CD4-positive, alpha-beta T cell treated with Interleukin-10 for 1 hour (primary cell): ENCODE measurements at places on chromosomes 13 and 19.

GRCh38 chr19:33868788-33869412 lies 72.2 kb downstream of the KCTD15 start:
- no peak for DNase-seq

GRCh38 chr19:9054765-9055164 lies 32.1 kb upstream of the OR1M1 start:
- no peak for DNase-seq

DNA sequence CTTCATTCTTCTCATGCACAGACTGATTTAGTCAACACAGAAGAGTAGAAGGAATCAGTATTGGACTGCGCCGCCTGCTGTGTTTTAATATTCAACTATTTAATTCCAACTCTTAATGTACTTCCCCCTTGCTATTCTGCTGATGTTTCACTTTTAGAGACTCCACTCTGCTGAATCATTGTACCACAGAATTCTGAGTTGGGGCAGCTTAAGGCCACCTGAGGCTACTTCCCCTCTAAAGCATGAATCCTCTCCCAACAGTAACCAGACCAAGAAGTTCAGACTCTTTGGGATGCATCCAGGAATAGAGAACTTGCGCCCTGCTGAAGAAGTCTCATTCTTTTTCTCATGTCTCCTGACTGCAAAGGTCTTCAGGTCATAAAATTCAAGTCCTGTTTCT lies 708.8 kb downstream of the UQCRFS1 start:
- DNase-seq: no peak

GRCh38 chr13:35475960-35476943 lies at the start of gene MAB21L1:
TSS of gene MAB21L1 (minus strand) at chr13:35476689. CDS start at chr13:35476138, 551 bp downstream.
- DNase-seq: no peak

DNA sequence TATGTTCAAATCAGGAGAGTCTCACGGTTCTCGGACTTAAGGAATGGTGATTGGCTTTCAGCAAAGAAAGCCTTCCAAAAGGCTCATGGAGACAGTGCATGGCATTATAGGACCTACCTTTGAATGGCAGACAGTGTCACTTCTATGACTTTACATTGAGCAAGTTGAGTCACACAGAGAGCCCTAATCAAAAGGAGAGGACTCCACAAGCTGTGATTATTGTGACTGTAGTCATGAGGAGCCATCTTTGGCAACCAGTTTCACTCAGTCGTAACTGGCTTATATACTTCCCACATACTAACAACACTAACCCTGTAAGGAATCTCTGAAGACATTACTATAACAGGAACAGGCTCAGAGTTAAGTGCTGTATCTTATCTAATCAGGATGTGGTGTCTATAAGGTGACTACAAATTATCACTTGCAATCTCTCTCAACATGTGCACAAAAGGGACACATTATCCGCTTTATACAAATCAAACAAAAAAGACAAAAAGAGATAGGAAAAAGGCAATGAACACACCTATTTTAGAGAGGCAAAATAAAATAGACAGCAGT lies 6.1 kb downstream of the LGALS14 start:
- DNase-seq: peak; percentile 9

DNA sequence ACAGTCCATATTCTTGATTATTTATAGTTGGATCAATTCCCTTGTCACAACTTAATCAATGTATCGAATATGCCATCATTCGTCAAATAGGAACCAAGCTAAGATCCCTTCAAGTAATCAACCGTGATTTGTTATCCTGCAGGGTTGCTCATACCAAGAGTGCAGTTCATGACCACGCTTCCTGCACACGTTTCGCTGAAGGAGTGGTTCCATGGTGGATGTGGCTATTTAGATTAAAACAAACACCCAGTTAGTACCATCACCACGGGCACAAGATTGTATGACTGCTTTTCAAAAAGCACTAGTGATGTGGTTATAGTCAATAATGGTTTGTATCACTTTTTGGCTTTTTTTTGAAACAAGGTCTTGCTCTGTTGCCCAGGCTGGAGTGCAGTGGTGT lies 41.1 kb upstream of the CCNE1 start:
- DNase-seq: no peak

- no peak for DNase-seq
These were observed 1566.5 kb upstream of the SLC10A2 start for GRCh38 chr13:104632736-104633135.

DNA sequence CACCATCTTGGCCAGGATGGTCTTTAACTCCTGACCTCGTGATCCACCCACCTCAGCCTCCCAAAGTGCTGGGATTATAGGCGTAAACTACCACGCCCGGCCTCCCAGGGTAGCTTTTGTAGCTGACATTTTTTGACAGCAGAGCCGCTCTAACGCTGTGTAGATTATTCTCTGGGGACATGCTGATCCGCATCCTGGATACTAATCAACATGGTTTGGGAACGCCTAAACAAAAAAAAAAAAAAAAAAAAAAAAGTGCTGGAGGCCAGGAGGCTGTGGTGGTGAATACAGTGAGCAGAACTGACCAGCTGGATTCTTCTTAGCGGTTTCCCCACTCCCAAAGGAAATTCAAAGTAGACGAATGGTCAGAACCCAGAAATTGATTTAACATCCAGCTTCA lies 5.1 kb downstream of the LONP1 start:
- DNase-seq: no peak
